Stimulated activated CD4-positive, alpha-beta T cell treated with anti-CD3 and anti-CD28 coated beads, TNF-alpha, amount 100 ng/mL, for 24 hours (primary cell): ENCODE measurements at places on chromosomes 11 and 22.

DNA sequence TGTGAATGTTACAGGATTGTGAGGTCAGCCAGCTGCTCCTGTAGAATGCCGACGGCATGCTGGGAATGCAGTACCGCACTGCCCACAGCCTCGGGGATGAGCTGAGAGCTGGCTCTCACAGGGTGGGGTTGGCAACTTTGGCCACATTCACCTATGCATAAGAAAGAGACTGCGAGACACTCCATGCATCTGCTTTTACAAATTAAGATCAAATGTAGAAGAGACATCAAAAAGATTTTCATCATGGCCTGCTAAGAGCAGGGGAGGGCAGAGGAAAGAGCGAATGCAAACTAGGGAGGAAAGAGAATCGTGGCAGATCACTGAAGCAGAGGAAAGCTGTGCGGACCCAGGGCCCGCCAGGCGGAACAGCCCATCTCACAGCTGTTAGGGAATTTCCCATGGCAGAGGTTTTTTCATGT, 49.8 kb upstream of the SPATA19 start:
- no peak for DNase-seq

- DNase-seq: no peak
Measured at GRCh38 chr22:19878461-19879245, 24.0 kb upstream of the GNB1L start.

GRCh38 chr11:17314904-17315426, 36.6 kb upstream of the NCR3LG1 start:
- no peak for DNase-seq

GRCh38 chr11:26947904-26948639, 45.8 kb upstream of the FIBIN start:
- DNase-seq: no peak

- DNase-seq: no peak
Measured at GRCh38 chr11:94972700-94973098, 657 bp downstream of the CWC15 start.

- DNase-seq: no peak
Measured at GRCh38 chr11:3074912-3075589, 17.8 kb upstream of the CARS1 start.

GRCh38 chr22:24992946-24993345, 40.4 kb downstream of the KIAA1671 start:
- DNase-seq: no peak
